Hematopoietic multipotent progenitor cell treated with erythropoietin and hydrocortisone succinate and interleukin-3 and kit ligand, for 6 days (in vitro differentiated cells): ENCODE measurements at places on chromosomes 11 and 22.

DNA sequence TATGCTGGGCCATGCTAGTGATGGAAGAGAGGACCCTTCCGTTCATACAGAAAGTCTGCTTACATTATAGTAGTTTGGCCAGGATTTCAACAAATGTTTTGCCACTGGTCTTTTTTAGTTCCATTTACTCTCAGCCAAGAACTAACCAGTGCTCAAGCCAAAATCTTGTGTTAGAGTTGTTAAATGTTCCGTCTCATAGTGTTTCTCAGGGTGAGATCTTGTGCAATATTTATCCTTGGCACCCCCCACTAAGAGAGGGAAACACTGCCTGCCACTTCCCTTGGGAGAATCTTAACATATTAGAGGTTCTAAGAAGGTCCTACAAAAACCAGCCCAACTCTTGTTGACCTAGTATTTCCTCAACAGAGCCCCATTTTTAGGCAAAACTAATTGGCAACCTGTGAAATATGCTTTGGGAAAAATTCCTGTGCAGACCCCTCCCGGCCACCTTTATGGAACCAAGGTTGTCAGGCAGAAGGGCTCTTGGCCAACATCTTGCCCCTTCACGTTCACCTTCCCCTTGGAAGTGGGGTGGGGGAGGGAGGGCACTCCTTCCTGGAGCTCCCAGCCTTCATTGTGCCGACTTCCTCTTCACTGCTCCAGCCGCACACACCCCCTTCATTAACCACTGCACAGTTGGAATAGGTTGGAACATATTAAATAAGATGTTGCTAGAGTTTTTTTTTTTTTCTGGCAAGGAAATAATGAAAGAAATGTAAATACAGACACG lies 173.2 kb upstream of the SORL1-AS1 start:
- DNase-seq, result no peak

DNA sequence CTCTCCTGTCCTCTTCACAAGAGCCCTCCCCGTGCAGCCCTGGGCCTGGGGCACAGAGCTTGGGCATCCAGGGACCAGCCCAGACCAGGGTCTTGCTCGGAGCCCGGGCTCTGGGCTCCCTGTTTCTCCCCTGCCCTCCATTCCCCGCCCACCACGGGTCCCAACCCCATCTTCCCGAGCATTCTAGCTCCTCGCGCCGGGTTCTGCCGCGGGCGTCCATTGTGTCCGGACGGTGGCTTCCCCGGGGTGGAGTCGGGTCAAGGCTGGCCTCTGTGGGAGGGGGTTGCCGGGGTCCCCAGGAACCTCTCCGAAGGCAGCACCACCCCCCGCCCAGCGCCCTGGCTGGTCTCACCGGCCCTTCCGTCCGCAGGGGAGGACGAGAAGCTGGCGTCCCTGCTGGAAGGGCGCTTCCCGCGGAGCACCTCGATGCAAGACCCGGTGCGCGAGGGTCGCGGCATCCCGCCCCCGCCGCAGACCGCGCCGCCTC lies 18.1 kb upstream of the ACR start:
- DNase-seq, result no peak

- no peak for DNase-seq
These were observed 360.8 kb upstream of the PITPNB start for GRCh38 chr22:28279888-28280287.

GRCh38 chr22:25478528-25478927 lies 85.9 kb upstream of the GRK3 start:
- no peak for DNase-seq

DNA sequence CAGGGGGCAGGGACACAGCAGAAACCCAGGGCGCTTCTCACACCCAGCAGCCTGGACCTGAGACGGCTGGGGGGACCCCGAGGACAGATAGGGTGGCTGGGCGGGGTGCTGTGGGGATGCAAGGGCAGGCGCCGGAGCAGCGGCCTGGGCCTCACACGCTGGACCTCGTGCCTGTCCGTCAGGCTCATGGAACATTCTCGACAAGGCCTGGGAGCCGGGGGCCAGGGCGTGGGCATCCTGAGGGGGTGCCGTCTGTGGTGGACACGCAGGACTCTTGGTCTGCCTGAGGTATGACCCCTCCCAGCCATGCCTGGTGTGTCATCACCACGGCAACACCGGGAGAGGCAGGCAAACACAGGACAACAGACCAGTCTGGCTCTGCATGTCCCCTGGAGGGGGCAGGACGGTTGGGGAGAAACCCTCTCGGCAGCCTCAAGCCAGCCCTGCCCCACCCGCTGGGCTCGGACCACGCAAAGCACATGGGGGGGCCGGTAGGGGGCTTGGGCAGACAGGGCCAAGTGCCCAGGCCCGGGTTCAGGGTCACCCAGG lies 21.4 kb downstream of the MRPL23 start:
- DNase-seq, result no peak

- DNase-seq, result no peak
These were observed 11.0 kb downstream of the TP53AIP1 start for GRCh38 chr11:128931668-128932067.

DNA sequence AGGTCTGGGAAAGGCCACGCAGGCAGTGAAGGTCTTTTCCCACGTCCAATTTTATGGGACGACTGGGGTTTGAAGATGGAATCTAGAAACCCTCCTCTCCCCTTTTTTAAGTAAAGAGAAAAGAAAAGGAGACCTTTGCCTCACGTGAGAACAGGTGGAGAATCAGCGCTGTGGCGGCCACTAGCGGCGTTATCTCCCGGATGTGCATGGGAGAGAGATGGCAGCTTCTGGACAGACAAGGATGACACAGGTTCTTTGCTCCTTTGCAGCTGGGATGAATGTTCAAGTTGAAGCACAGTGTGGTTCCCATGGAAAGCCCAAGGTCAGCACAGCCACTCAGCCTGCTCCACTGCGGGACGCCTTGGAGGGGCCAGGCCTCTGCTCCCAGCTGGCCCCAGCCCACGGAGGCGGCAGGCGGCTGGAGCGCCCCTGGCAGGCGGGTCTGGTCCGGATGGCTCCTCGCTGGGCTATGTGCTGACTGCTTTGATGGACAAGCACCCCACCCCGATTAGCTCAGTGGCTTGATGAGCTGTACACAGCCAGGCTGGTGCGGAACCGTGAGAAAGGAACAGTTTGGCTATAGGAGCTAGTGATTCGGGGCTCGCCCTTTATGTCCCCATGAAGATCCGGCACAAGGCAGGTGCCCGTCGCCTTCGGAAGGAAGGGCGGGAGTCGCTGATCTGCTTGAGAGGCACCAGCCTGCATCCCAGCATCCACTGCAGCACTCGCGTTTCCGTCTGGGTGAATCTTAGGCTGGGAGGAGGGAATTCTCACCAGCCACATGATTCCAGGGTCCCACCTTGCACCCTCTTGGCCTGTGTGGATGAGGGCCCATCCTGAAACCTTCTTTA lies 14.5 kb upstream of the BID start:
- no peak for DNase-seq

DNA sequence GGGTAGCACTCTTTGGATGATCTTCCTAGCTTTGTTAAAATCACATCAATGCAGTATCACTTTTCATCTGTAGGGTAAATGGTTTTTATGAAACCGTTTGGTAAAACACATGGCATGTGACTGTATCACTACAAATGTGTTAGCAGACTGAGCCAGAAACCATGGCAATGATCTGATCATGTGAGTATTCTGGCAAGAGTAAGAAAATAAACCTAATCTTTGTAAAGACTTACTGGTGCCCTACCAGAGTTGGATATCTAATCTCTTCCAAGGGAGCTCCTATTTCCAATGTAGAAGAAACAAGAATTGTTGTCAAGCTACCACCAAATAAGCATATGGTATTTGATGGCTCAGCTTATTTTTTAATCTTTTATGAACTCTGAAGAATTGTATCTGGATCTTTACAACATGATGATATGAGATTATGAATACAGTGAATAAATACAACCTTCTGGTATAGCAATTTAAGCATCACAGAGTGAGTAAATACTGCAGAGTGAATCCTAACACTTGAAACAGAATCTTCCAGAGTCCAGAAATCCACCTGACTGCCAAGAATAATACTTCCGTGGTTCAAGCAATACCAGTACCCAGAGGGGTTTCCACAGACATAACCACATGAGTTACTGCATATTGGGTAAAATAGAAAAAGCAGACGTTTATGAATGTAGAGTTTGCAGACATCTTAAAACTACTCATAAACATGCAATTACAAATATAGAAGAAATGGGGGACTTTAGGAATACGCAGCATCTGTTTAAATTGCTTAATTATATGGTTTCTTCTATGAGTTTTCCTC lies 238.8 kb downstream of the TTC28 start:
- DNase-seq, result peak; percentile 24

- DNase-seq, result no peak
These were observed 61.3 kb downstream of the BCL2L13 start for GRCh38 chr22:17699696-17700340.

DNA sequence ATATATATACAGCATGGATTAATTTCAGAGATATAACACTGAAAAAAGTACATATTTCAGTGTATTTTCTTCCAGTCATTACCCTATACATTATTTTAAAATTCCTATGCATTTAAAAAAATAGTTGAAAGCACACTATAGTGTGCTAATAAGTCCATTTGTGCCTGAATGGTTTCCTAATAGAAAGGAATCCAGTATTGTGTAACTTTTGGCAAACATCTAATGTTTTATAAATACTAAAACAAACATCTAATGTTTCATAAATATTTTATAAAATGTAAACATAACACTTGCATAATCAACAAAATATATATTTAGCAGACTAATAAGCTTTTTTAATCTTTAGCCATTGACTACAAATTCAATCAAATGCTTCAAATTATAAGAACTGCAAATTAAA lies 126.6 kb upstream of the FIBIN start:
- DNase-seq, result no peak

DNA sequence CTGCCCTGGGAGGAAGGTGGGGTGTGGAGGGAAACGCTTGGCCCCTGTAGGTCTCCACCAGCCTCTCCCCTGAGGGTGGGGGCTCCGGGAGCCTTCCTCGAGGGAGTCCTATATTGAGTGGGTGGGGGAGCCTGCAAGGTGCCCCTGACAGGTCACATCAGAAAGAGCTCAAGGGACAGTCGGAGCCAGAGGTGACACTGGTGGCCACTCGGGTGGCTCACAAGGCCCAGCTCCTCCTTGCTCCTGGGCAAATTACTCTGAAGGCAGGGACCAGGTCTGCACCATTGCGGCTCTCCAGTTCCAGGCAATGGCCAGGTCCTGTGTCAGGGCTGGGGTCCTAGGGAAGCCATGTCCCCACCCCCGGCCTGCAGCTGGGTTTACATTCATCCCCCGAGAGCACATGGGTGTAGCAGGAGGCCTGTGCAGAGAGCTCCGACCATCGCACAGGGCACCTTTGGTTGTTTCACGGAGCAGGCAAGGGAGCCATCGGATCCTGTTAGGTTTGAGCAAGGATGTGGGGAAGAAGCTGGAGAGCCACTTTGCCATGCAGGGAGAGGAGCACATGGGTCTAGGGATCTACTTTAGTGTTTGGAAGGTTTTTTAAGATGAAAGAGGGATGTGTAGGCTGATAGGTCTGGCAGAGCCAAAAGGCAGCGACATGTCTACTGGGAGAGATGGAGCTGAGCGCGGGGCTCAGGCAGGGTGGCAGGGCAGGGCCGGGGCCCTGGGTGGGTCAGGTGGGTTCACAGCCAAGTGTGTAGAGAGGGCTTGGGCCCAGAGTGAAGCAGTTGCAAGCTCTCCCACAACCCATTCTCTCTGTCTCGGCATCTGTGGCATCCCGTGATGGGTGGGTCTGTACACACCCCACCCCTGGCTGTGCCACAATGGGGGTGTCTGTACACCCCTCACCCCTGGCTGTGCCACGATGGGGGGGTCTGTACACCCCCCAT lies 14.8 kb downstream of the CCND1 start:
- no peak for DNase-seq

- peak; percentile 28 for DNase-seq
These were observed 22.0 kb upstream of the IPO7 start for GRCh38 chr11:9362393-9362863.

DNA sequence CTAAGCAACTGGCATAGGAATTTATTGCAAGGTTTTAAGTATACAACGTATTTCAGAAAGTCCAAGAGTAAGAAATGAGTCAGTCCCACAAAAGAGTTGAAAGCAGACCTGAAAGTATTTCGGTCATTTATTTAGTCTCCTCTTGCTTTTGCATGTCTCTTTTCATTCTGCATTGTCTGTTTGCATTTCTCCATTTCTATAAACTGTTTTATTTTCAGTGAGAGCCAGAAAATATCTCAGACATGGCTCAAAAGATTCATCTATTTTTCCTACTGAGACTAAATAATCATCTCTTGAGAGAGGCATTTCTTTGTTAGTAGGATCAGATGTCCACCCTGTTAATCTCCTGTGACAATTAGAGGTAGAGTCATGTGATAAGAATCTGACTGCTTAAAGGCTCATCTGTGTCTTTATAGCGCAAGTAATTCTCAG lies 219.1 kb upstream of the CCDC179 start:
- DNase-seq, result no peak

DNA sequence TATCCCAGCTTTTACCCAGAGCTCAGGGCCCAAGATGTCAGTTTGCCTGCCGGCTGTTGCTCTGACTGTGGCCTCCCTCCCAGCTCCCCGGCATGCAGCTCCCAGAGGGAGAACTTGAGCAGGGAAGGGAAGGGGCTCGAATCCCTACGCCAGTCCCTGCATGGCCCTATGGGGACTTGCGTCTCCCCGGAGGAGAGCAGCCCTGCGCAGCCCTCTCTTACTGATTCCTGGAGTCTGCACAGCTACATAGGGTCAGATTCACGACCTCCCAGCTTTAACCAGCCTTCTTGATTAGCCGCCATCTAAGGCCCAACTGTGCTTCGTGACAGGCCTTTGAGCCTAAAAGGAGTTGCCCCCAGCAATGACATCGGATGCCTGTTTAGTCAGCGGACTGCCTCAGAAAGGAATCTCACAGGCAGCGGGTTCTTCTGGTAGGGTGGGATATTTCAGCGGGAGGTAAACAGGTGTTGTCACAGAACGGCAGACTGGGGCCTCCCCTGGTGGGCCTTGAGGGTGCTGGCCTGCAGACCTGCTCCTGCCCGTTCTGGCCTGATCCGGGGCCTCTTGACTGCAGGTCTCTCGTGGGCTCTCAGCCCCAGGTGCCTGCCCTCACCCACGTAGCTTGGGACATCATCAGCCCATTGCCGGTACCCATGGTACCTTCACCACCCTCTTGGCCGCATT lies 43.8 kb upstream of the KCNQ1OT1 start:
- no peak for DNase-seq

GRCh38 chr11:66221726-66222236 lies 46.7 kb upstream of the RAB1B start:
- peak; percentile 26 for DNase-seq

GRCh38 chr11:17573526-17573925 lies 26.5 kb downstream of the OTOG start:
- DNase-seq, result no peak

- no peak for DNase-seq
These were observed 5.8 kb upstream of the LGALS1 start for GRCh38 chr22:37669586-37669985.

DNA sequence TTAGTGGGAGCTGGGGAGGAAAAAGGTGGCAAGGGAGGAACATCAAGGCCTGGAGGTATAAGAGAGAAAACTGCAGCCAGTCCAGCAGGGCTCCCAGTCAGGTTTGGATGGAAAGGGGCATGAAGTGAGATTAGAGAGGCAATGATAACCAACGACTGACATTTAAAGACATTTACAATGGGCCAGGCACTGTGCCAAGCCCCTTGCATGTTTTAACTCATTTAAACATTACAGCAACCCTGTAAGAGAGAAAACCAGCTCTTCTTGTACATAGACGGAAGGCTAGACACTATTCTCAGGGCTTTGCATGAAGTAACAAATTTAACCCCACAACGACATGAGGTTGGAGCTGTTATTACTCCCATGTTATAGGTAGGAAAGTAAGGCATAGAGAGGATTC lies 32.1 kb upstream of the PAK1 start:
- no peak for DNase-seq

GRCh38 chr22:32602154-32602553 lies 127.5 kb downstream of the FBXO7 start:
- DNase-seq, result peak; percentile 27

GRCh38 chr11:118913411-118914125 lies 12.2 kb downstream of the BCL9L start:
- DNase-seq, result peak; percentile 70
